Fibroblast of skin of scalp (primary cell): ENCODE measurements at places on chromosomes 1 and 21.

DNA sequence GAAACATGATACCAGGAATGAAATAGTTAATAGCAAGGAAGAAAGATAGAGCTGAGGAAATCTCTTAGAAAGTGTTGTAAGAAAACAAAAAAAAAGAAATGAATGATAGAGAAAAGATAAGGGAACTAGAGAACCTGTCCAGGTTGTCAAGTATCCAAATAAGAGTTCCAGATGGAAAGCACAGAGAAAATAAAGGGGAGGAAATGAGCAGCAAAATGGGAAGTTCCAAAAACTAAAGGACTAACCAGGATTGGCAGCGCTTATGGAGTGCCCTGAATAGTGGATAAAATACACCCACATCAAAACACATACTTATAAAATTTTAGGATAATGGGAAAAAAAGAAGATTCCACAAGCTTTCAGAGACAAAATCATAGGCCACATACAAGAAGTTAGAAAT is 55.2 kb downstream of the ARHGAP29 start:
- DNase-seq, result no peak

- peak; percentile 85 for DNase-seq
Observed at GRCh38 chr21:45470773-45471524, 66.0 kb downstream of the COL18A1 start.

GRCh38 chr1:220267630-220268029 is 4.6 kb downstream of the RAB3GAP2 start:
- DNase-seq, result no peak

GRCh38 chr1:87796471-87796901 is 467.8 kb downstream of the LMO4 start:
- no peak for DNase-seq

GRCh38 chr1:87905651-87906050 is 577.0 kb downstream of the LMO4 start:
- DNase-seq, result no peak

DNA sequence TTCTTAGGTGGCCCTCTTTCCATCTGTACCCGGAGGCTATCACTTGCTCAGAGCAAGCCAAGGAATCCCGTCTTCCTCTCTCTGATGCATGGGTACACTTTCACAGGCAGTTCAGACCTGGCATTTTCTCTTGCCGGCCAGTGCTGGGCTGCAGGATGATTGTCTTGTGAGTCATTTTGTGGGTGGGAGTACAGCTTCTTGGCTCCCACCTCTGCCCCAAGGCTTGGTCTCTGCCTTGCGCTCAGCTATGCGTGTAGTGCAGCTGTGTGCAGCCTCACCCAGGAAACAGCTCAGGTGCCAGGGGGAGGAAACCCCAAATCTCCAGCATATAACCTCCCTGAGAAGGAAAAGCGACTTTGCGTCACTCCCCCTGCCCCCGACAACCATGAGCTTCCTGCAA is 3.9 kb upstream of the AJAP1 start:
- DNase-seq, result peak; percentile 54
